ENCODE measurements at places on chromosomes 13 and 19.

DNA sequence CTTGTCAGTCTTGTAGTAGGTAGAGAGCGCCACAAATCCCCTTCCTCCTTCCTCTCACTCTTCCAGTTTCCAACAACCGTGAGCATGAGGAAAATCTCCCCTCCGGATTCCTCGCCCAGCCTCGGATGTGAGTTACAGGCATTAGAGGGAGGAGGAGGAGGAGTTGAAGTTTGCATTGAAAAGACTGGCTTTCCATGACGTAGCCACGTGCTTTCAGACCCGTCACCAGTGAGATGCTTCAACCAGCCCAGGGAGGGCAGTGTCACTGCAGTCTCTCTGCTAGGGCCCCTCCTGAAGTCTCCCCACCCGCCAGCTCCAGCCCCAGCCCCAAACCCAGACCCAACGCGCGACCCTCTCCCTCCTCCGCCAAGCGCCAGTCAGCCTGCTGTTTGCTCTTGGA, 442 bp upstream of the FGF14 start:
- DNase-seq: no peak

DNA sequence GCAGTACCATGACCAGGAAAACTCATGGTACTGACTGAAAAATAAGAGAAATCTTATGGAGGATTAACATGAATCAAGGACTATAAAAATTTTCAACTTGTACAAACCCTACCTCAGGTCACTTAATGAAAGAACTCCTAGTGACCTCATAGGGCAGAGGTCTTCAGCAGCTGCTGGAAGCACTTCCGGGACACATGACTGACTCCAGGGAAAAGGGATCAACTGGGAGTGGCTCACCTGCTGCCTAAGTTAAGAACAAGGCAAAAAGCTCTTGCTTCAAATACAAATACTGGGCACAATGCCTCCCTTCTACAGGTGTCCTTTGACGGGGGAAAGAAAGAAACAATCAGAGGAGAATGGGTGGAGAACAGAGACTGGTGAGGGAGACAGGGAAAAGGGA, 18.6 kb downstream of the DOCK9 start:
- DNase-seq: no peak

DNA sequence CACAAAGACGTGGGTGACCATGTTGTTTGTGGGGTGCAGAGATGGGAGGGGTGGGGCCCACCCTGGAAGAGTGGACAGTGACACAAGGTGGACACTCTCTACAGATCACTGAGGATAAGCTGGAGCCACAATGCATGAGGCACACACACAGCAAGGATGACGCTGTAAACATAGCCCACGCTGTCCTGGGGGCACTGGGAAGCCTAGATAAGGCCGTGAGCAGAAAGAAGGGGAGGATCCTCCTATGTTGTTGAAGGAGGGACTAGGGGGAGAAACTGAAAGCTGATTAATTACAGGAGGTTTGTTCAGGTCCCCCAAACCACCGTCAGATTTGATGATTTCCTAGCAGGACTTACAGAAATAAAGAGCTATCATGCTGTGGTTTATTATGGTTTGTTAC, 5.6 kb downstream of the KLK2 start:
- no peak for DNase-seq

GRCh38 chr19:6238643-6239281, 41.0 kb downstream of the MLLT1 start:
- DNase-seq: no peak

GRCh38 chr19:56309511-56310185, 5.0 kb downstream of the ZSCAN5A start:
- DNase-seq: no peak

GRCh38 chr13:63351081-63351480, 1935.4 kb upstream of the PCDH20 start:
- DNase-seq: no peak

DNA sequence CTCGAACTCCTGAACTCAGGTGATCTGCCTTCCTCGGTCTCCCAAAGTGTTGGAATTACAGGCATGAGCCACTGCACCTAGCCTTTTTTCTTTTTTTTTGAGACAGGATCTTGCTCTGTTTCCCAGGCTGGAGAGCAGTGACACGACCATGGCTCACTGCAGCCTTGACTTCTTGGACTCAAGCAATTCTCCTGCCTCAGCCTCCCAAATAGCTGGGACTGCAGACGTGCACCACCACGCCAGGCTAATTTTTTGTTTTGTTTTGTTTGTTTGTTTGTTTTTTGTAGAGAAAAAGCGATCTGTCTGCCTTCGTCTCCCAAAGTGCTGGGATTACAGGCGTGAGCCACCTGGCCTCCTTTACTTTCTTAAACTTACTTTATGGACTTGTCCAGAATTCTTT, 6.5 kb upstream of the SIN3B start:
- DNase-seq: no peak

DNA sequence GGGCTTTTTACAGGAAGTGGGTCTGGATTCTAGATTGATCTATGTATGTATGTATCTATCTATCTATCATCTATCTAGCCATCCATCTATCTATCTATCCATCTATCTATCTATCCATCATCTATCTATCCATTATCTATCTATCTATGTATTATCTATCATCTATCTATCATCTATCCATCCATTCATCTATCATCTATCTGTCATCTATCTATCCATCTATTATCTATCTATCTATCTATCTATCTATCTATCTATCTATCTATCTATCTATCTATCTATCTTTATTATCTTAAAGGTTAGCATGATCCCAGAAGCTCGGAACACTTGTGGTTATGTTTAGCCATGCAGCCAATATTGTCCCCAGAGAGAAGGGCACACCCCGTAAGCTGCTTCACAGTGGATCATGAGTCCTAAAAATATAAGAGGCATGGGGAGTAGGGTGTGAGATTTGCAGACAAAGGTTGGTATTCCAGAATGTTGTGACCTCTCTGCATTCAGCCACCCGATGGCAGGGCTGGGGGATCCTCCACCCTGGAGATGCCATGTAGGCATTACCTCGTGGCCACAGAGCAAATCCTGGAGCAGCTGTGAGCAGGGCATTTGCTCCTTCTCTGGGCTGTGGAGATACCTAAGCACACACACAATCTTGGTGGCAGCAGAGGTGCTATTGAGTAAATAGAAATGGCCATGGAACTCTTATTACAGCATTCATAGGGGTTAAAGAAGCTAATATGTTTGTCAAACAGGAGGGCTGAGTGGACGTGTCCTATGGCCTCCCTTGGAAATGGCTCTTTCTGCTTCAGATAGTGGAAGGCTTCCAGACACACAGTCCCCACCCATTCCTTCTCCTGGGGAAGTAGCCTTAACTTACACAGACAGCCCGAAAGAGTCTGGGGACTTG, 310.0 kb upstream of the TSHZ3 start:
- DNase-seq: no peak

GRCh38 chr19:41428481-41428859, 1.3 kb upstream of the B3GNT8 start:
- DNase-seq: no peak
